Neural crest cell (in vitro differentiated cells): ENCODE measurements at places on chromosomes 11 and 22. TPM values are rescaled to one million over a fixed set of nuclear protein-coding genes. Genes with fewer than 3 reads are reported as not detected.

Gene OR4D5
- total RNA-seq, result not detected in 2 replicates

- peaks cover 23% of the 10 kb centered on the region for H3K4me1 ChIP-seq
- DNase-seq, result no peak
- H3K4me3 ChIP-seq, result no peak overlapping the region
- H3K27me3 ChIP-seq, result no peaks in the 10 kb centered on the region
Observed at GRCh38 chr11:26063915-26064314, 268.0 kb upstream of the ANO3 start.

DNA sequence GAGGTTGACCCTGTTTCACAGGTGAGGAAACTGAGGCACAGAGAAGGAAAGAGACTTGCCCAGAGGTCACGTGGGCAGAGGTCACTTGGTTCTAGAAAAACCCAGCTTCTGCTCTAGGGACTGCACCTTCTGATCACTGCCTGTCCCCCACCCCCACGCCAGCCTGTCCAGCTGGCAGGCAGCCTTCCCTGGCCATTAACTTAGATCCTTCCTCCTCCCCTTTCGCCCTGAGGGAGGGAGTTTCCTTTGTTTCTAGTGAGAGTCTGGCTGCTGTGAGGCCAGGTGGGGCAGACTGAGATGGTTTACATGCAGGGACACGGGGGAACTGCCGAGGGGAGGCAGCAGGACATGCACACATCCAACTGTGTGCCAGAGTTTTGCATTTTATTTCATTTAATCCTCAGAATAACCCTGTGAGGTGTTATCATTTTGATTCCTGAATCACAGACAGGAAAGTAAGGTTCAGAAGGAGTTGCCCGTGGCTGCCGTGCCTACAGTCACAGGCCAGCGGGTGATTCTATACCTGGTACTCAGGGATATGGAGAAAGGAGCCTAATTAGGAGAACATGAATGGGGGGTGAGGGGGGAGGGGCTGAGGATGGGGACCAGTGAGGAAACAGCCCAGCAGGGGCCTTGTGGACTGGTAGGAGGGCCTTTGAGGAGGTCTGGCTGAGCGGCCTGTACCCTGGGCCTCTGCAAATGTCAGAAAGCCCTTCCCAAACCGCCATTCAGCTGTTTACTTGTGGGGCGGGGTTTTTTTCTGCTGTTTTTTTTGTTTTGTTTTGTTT lies 3.4 kb downstream of the FAM83F start:
- peaks cover 34% of the 10 kb centered on the region for H3K27me3 ChIP-seq
- peak overlapping the region; percentile 80 for H3K4me3 ChIP-seq
- no peak for DNase-seq

DNA sequence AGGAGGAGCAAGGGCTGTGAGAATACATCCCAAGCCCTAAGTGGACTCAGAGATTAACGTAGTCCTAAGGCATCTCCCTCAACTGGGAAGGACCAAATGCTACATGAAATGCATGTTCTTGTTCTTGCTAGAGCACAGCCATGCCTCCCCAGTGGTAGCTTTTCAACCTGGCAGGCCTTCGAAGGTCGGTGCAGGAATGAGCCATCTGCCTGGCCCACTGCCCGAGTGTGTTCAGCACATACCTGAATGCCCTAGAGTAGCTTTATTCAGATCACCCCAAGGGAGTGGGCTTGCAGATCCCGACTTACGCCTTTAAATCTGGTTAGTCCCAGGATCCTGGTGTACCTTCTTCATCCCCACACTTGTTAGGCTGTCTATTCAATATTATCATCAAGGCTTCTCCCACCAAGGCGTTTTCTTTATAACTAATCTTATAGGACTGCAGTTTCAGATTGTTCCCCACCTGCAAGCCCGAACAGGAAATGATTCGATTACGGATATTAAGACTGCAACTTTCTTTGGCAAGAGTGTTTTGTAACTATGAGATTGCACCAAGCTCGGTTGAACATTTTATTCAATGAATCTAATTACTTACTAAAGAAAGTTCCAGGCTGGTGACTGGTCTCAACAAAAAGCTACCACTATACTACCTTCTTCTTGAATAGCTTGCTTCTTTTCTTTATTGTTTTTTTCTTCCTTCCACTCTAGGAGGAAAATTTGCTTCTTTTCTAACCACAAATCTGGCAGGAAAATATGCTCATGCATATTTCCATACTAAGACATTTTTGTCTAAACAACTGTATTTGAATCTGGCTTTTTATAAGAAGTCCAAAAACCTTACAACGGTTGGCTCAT lies 115.6 kb downstream of the SGSM3 start:
- DNase-seq, result no peak
- H3K27ac ChIP-seq, result no peak overlapping the region
- H3K4me3 ChIP-seq, result no peak overlapping the region
- H3K27me3 ChIP-seq, result no peaks in the 10 kb centered on the region
- H3K36me3 ChIP-seq, result no peaks in the 10 kb centered on the region

DNA sequence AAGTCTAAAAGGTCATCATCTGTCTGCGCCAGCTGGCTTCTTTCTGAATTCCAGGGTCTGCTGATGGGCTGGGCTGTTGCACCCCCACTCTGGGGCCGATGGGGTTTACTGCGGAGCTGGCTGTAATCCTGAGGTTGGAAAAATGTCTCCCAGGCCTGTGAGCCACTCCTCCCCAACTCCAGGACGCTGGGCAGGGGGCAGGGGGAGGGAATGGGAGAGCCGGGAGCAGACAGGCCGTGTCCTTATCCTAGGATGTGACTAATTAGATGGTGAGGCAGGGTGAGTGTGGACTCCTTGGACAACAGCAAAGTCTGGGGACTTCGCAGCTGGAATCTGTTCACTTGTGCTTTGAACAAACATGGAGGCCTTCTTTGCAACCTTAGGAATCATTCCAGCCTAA lies 48.7 kb downstream of the LRRC32 start:
- no peak overlapping the region for H3K4me3 ChIP-seq
- H3K4me1 ChIP-seq, result peaks cover 7% of the 10 kb centered on the region
- H3K27me3 ChIP-seq, result no peaks in the 10 kb centered on the region
- peaks cover 3% of the 10 kb centered on the region for H3K36me3 ChIP-seq
